Central memory CD8-positive, alpha-beta T cell (primary cell): ENCODE measurements at places on chromosomes 7 and 10.

DNA sequence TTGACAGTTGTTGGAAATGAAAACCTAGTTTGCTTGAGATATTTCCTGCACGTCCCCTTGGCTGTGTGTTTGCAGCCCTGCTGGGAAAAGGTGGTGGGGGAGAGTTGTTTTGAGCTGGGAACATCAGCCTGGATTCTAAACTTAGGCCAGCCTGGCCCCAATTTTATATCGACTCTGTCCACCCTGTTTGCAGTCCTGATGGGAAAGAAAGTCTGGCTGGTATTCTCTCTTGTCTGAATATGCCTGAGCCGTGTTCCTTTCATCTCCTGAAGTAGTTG lies 178.7 kb downstream of the CCDC3 start:
- DNase-seq, result no peak

DNA sequence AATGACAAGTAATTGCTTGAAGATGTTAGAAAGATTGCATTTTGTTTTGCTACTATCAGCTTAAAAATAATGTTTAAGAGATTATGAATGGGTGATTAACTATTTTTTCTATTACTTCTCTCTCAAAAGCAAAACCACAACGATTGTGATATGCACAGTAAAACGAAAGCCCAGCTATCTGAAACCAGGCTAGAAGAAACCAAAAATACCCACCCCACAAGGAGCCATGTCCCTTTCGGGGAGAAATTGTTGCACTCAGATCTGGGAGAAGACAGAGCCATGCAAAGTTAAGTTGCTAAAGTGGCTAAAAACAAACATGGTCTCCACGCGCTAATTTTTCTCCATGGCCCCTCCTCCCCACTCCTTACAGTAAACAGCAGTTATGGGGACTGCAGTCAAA lies 173.6 kb downstream of the RPS24 start:
- DNase-seq, result no peak

DNA sequence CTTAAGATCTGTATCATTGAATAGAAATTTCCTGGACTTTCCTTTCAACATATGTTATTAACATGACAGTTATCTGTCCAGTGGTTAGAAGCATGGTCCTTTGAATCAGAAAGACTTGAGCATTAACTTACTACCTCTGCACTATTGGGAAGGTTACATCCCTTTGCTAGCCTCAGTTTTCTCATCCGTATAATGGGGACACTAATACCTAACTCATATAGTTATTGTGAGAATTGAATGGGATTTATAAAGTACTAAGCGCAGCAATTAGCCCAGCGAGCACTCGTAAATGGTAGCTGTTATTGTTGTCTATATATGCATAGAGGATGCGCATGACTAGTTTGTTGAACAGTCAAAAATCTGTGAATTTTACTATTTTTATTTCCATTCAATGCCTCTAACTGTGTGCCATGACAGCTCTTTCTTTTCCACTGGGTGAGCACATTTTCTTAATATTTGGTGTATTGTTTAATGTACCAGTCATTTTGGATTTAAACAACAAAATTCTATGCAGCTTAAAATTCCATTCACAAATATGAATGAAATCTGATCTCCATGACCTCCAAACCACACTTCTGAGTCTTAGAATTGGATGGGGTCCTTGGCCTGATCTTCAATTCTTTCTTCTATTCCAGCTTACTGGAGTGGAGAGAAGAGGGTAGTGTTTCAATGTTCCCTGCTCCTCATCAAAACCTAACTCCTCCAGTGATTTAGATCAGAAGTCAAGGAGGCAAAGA lies 65.0 kb downstream of the CACNB2 start:
- DNase-seq, result no peak

GRCh38 chr10:66244953-66245352 lies 680.9 kb upstream of the LRRTM3 start:
- DNase-seq, result no peak

DNA sequence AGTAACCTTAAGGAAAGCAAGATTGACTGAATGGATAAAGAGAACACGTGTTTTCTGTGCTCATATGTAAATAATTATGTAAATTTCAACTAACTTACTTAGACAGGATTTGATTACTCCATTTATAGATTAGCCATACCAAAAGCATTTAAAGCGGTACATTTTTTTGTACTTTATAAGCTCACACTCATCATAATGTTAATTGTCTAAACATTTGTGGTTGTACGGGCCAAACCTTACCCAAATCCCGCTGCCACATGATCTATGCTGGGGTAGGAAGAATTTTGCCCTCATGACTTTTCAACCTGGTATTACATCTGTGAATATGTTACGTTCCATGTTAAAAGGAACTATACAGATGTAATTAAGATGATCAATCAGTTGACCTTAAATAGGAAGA lies 29.1 kb downstream of the MKX start:
- no peak for DNase-seq

GRCh38 chr10:49001870-49002672 lies 62.4 kb upstream of the LRRC18 start:
- DNase-seq, result no peak

- DNase-seq, result no peak
These were observed 82.4 kb upstream of the NME8 start for GRCh38 chr7:37765872-37766525.

- DNase-seq, result no peak
These were observed 43.2 kb upstream of the FAM133B start for GRCh38 chr7:92633211-92633906.

GRCh38 chr10:856416-857157 lies 74.9 kb downstream of the LARP4B start:
- no peak for DNase-seq

- DNase-seq, result no peak
These were observed 59.9 kb downstream of the CH25H start for GRCh38 chr10:89147256-89147655.

DNA sequence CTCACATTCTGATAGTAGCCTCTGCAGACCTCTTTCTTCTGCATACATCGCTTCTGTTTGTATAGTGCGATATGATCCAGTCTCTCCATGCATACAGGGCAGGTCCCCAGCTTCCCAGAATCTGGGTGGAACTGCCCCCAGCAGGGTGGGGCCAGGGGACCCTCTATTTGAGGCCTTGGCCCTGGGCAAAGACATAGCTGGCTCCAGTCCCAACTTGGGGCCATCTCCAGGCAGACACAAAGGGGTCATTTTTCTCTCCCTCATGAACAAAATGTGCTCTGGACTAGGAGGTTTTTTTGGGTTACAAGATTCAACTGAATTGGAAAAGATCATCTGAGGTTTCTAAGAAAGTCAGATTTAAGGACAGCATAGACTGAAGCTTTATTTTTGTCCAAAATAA lies 21.1 kb upstream of the HSPA12A start:
- no peak for DNase-seq
